ENCODE measurements at places on chromosomes 16 and 17.

GRCh38 chr17:62045109-62045508, 20.0 kb downstream of the MED13 start:
- no peak for DNase-seq

DNA sequence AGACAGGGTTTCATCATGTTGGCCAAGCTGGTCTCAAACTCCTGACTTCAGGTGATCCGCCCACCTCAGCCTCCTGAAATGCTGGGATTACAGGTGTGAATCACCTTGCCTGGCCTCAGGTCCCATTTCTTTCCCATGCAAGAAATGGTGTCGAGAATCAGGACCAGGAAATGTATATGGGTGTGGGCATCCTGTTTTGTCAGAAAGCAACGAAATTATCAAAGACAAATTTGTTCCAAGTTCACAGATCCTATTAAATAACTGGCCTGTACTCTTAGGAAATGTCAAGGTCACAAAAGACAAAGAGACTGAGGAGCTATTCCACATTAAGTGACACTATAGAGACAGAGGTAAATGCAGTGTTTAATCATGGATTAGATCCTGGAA, 17.1 kb upstream of the ST6GALNAC1 start:
- no peak for DNase-seq

DNA sequence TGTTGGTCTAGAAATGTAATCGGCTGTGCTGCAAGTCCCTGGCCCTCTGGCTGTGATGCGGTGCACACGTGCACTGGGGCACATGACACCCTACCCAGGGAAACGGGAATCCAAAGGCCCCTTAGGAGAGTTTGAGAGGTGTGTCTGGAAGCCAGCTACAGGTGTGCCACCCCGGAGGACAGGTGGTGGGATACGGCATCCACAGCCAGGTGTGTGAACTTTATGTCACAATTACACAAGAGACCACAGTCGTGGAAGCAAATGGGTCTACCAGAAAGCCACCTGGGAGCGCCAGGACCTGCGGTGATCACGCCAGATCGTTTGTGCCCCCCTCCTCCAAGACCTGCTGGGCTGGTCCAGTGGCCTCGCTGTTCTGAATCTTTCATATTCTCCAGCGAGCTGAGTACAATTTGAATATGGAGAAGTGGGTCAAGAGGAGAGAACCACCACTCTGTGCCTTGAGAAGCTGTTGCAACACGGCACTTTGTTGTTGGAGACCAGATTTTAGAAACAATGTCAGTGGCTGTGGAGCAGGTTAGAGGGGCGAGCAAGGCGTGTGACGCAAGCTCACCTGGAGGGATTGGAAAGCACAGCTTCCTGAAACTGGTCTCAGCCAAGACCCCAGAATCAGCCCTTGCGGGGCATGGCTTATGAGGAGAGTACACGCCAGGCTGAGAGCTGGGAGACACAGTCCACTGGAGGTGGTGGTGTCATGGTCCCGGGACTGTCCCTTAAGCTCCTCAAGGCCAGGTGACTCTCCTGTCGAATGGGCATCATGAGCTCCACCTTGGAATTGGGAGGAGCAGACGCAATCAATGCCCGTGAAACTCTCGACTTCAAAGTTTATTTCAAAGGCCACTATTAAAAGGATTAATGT, 37.4 kb downstream of the COX4I1 start:
- no peak for DNase-seq

- no peak for DNase-seq
These were observed 67.1 kb downstream of the CLEC18A start for GRCh38 chr16:70018254-70018653.

GRCh38 chr16:75256696-75257343, 5.4 kb upstream of the BCAR1 start:
- no peak for DNase-seq

- no peak for DNase-seq
These were observed 14.0 kb downstream of the SOX9 start for GRCh38 chr17:72134608-72135394.

Measured in NCI-H187 (cell line).